Stimulated activated CD8-positive, alpha-beta memory T cell treated with anti-CD3 and anti-CD28 coated beads, Interleukin-7, amount 100 ng/mL, for 48 hours (primary cell): ENCODE measurements at places on chromosomes 13 and 19.

DNA sequence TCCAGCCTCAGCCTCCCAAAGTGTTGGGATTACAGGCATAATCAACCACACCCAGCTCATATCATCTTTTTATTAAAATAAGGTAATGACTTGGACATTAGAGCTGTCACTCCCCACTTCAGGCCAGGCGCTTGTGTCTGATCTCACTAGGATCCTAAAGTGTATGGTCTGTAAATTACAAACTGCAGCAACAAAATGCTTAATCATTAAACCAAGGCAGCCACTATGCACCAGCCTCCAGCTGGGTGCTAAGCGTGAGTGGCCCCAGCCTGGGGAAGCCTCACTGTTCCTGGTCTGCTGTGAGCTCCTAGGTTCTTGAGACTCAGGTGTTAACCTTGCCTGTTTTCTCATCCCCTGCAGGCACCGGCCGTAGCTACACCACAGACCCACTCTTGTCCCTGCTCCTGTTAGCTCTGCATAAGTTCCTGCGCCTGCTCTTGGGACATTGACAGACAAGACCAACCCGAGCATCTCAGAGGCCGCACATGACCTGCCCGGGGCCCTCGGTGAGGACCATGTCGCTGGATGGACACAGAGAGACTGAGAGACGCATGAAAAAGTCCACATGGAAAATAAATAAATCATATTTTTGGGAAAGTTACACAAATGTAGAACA, 37.8 kb downstream of the VSTM2B start:
- no peak for DNase-seq

GRCh38 chr13:109408591-109409382, 377.6 kb downstream of the IRS2 start:
- no peak for DNase-seq

DNA sequence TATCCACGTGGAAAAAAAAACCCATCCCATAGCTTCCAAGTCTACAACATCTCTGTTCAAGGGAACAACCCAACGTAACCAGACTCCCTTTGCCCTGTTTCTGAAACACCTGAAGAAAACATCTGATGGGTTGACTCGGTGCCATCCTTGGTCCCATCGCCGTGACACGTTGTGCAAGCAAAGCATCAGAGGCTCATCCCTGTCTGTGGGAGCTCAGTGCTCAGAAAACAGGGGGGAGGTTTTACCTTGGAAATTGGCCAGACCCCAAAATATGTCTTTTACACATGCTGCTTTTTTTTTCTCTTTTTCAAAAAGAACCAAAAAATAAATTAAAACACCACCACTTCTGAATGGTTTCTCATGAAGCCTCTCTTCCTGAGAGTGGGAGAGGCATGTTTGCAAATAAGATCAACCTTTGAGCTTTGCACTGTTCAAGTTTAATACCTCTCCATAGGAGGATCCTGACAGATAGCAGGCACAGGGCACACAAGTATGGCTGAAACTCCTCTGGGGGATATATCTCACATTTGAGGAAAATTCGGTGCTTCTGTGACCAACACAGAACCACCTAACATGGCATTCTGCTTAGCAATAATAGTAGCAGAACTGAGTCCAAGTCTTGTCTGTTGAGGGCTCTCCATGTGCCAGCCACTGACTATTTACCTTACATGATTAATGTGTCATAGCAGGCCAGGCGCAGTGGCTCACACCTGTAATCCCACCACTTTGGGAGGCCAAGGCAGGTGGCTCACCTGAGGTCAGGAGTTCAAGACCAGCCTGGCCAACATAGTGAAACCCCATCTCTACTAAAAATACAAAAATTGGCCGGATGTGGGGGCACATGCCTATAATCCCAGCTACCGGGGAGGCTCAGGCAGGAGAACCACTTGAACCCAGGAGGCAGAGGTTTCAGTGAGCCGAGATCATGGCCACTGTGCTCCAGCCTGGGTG, 7.0 kb upstream of the PVR start:
- DNase-seq: no peak

DNA sequence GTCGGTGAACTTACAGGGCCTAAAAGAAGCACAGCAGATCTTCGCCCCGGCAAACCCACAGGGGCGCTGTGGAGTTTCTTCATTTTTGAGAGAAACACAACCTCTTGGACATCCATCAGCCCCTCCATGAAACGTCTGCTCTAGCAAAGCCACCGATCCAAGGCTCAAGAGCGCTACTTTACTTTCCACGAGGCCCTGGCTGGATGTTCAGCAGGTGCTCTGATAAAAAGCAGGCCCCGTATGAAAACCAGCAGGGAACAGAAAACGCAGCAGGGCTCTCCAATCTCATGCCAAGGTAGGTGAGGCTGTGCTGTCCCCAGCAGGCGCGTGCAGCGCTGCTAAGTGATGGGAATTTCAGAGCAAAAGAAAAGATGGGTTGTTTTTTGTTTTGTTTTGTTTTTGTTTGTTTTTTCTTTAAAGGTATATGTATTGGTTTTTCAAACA, 86.7 kb downstream of the IRS2 start:
- no peak for DNase-seq

DNA sequence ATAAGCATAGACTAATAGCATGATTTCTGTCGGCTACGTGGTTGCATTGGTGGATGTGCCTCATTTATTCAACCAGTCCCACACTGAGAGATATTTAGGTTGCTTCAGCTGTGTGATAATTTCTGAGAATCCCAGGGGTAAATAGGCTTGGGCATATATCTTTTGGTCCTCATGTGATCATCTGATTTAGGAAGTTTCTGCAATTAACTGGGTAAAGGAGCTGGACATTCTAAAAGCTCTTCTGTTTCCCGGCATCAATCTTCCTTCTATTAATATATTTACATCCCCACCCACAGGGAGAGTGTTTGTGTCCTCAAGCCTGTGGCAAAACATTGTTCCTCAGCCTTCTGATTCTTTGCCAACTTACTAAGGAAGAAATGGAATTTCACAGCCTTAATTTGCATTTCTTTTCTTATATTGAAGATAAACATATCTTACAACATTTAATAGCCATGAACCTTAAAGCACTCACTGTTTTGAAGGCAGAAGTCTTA, 431.6 kb downstream of the RFC3 start:
- DNase-seq: no peak

DNA sequence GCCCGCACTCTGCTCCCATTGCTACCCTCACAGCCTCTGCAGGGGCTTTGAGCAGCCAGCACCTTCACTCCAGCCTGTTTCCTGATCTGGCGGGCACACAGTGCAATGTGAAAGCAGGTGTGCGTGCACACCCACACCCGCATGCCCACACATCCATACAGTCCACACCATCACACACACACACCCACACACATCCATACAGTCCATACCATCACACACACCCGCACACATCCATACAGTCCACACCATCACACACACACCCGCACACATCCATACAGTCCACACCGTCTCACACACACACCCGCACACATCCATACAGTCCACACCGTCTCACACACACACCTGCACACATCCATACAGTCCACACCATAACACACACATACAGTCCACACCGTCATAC, 28.0 kb downstream of the PIAS4 start:
- no peak for DNase-seq

GRCh38 chr13:51519771-51520216, 64.5 kb upstream of the WDFY2 start:
- DNase-seq: no peak
